ENCODE measurements at places on chromosomes 7 and 10. TPM values are rescaled to one million over a fixed set of nuclear protein-coding genes. Genes with fewer than 3 reads are reported as not detected.

GNAT3 gene
- not detected for total RNA-seq

SEMA3E gene
- total RNA-seq: 0.27 TPM

NUTM2B gene
- not detected for total RNA-seq

PLEKHS1 gene
- not detected for total RNA-seq

SEMA3C gene
- not detected for total RNA-seq

STYXL1 gene
- total RNA-seq: 63.4 TPM

ALOX5 gene
- not detected for total RNA-seq

ASL gene
- 87.2 TPM for total RNA-seq

GJD4 gene
- total RNA-seq: not detected

CCDC146 gene
- total RNA-seq: 0.53 TPM

GBX1 gene
- not detected for total RNA-seq

ADCYAP1R1 gene
- not detected for total RNA-seq

NUTM2A gene
- 0.79 TPM for total RNA-seq

GARIN1A gene
- total RNA-seq: 0.07 TPM

CRYGN gene
- total RNA-seq: not detected

MRPS33 gene
- total RNA-seq: 33.5 TPM

PNLIPRP3 gene
- total RNA-seq: not detected

RAB18 gene
- total RNA-seq: 36.3 TPM

PRLHR gene
- not detected for total RNA-seq

C10orf62 gene
- not detected for total RNA-seq

DNAJC30 gene
- total RNA-seq: 5.6 TPM

GIMAP5 gene
- total RNA-seq: 54.7 TPM
